ENCODE measurements at places on chromosomes 11 and 22.

- no peaks in the 10 kb centered on the region for H3K27me3 ChIP-seq
- DNase-seq = peak; percentile 51
- no peak overlapping the region for H3K4me3 ChIP-seq
- H3K27ac ChIP-seq = no peak overlapping the region
- no peaks in the 10 kb centered on the region for H3K4me1 ChIP-seq
These were observed 4.5 kb downstream of the GSTT2 start for GRCh38 chr22:23984430-23984829.

GRCh38 chr11:131957201-131957600, 586.8 kb downstream of the NTM start:
- no peaks in the 10 kb centered on the region for H3K27me3 ChIP-seq
- H3K36me3 ChIP-seq = no peaks in the 10 kb centered on the region
- no peaks in the 10 kb centered on the region for H3K4me1 ChIP-seq
- no peak overlapping the region for H3K4me3 ChIP-seq
- H3K27ac ChIP-seq = no peak overlapping the region

- no peaks in the 10 kb centered on the region for H3K27me3 ChIP-seq
- no peak overlapping the region for H3K27ac ChIP-seq
- no peak overlapping the region for H3K4me3 ChIP-seq
- no peak for DNase-seq
- peaks cover 10% of the 10 kb centered on the region for H3K4me1 ChIP-seq
These were observed 12.3 kb downstream of the TSKU start for GRCh38 chr11:76795290-76795935.

DNA sequence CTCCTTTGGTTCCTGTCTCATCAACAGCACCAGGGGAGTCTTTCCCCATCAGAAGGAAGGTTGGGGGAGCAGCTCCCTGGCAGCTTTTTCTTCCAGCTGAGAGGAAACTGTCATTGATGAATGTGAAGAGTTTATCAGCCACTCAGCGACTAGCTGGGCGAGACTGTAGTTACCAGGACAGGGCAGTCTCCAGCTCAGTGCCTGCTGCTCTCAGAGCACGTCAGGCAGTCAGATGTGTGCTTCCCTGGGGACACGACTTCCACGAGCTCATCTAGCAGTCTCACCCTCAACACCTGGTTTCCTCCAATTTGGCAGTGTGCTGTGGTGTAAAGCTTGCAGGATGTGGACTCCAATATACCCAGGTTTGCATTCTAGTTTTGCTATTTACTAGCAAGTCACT, 12.5 kb upstream of the C1QTNF4 start:
- H3K4me1 ChIP-seq = no peaks in the 10 kb centered on the region
- no peaks in the 10 kb centered on the region for H3K36me3 ChIP-seq

DNA sequence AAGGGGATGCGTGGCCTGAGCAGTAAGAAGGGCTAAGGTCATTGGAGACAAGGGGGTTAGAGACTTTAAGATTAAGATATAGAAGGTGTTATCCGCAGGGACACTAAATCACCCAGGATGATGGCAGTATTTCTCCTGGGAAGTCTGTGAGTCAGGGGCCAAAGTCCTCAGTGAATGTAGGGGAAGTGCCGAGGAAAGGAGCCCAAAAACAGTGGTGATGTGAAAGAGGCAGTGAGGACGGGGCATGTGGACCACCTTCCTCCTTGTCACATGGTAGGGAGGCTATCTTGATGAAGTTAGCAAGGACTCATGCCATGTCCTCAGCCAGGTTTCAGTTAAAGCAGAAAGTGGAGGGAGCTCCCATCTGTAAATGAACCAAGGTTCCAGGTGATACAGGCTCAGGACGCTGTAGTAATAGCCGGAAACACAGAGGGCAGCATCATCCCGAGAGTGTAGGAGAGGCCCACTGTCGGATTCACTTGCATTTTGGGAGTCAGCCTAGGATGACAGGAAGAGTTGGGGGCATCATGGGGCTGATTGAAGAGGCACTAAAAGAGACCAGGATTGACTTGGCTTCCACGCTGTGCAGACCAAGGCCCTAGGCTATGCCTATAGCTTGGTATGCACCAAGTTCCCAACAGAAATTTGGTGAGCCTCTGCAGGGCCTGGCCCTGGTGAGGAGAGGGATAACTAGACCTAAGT, 33.5 kb downstream of the WEE1 start:
- DNase-seq = no peak
- H3K4me3 ChIP-seq = no peak overlapping the region
- H3K27ac ChIP-seq = no peak overlapping the region
- no peaks in the 10 kb centered on the region for H3K27me3 ChIP-seq

GRCh38 chr22:40423882-40424640, 53.7 kb downstream of the SGSM3 start:
- H3K36me3 ChIP-seq = no peaks in the 10 kb centered on the region
- no peaks in the 10 kb centered on the region for H3K27me3 ChIP-seq
- no peak overlapping the region for H3K27ac ChIP-seq
- H3K4me3 ChIP-seq = no peak overlapping the region
- no peak for DNase-seq

GRCh38 chr11:118878163-118878563, 5.5 kb upstream of the CXCR5 start:
- no peaks in the 10 kb centered on the region for H3K36me3 ChIP-seq
- no peak overlapping the region for H3K4me3 ChIP-seq
- H3K27ac ChIP-seq = no peak overlapping the region
- DNase-seq = no peak
- H3K27me3 ChIP-seq = no peaks in the 10 kb centered on the region
- H3K4me1 ChIP-seq = no peaks in the 10 kb centered on the region

- peaks cover 4% of the 10 kb centered on the region for H3K4me1 ChIP-seq
- peak; percentile 70 for DNase-seq
- H3K27me3 ChIP-seq = no peaks in the 10 kb centered on the region
- no peaks in the 10 kb centered on the region for H3K36me3 ChIP-seq
- H3K4me3 ChIP-seq = no peak overlapping the region
These were observed 92.5 kb downstream of the CCDC83 start for GRCh38 chr11:85947431-85948272.

GRCh38 chr11:41459465-41460401, at the start of gene LRRC4C:
Gene LRRC4C, minus strand, starts transcription at chr11:41459652.
- no peaks in the 10 kb centered on the region for H3K27me3 ChIP-seq
- H3K4me1 ChIP-seq = no peaks in the 10 kb centered on the region
- peak; percentile 53 for DNase-seq

DNA sequence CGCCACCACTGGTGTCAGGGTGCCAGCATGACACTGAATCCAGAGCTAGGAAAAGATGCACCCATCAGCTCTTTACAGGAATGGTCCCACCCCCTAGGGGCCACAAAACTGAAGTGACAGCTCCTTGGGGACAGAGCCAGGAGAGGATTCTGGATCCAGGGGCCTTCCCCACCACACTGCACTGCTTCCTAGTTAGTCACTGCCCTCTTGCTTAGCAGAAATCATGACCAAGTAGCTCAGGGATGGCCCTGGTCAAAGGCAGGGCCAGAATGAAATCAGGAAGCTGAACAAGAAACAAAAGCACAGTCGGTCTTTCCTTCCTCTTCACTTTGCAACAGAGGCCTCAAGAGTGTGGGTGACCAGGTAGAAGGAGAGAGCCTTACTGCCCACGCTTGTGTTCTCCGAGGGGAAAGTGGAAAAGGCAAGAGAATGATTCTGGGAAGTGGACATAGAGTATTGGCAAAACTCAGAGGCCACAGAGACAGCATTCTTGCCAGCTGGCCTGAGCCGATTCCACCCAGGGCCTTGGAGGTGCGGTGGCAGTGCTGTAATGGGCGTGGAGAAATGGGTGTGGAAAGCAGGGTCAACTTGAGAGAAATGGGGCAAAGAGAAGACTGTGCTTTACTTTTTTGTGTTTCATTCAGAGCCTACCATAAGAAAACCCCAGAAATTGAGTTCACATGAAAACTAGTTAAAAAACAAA, 39.8 kb downstream of the KCNJ1 start:
- no peaks in the 10 kb centered on the region for H3K36me3 ChIP-seq
- H3K4me3 ChIP-seq = no peak overlapping the region
- DNase-seq = no peak
- no peak overlapping the region for H3K27ac ChIP-seq
- H3K27me3 ChIP-seq = no peaks in the 10 kb centered on the region
- peaks cover 7% of the 10 kb centered on the region for H3K4me1 ChIP-seq

- peaks cover 6% of the 10 kb centered on the region for H3K4me1 ChIP-seq
- no peak overlapping the region for H3K4me3 ChIP-seq
- no peaks in the 10 kb centered on the region for H3K27me3 ChIP-seq
- no peaks in the 10 kb centered on the region for H3K36me3 ChIP-seq
These were observed 22.9 kb downstream of the POLD3 start for GRCh38 chr11:74615311-74615710.

DNA sequence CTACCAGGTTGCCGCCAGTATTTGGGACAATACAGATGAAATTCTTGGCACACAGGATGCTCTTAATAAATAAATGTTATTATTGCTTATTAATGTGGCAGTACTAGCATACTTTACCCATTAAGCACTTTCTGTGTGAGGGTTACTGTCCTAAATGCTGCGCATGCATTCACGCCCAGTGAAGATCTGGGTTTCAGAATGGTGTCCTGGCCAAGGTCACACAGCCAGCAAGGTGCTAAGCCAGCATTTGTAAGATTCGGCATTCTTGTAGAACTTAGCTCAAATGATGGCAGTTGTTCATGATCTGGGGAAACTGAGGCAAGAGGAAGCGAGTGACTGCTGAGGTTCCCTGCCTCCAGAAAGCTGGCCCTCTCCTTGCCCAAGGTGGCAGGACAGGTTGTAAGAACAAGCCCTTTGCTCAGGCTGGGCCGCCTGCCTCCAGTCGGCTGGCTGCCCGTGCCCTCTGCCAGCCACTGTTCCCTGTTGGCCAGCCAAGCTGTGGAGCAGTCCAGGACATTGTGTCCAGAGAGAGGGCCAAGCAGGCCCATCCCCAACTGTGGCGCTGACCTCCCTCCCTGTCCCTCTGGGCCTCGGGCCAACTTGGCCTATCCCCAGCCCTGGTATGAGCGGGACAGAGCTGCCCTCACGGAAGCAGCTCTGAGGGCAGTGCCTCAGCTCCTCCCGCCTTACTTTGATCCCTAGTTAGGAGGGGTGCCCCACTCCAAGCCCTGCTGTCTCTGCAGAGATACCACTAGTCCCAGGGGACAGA, 28.8 kb downstream of the TOB2 start:
- peak overlapping the region; percentile 63 for H3K27ac ChIP-seq
- peak; percentile 97 for DNase-seq
- no peaks in the 10 kb centered on the region for H3K27me3 ChIP-seq
- no peak overlapping the region for H3K4me3 ChIP-seq
- H3K36me3 ChIP-seq = no peaks in the 10 kb centered on the region

- H3K27ac ChIP-seq = no peak overlapping the region
- DNase-seq = no peak
- no peaks in the 10 kb centered on the region for H3K36me3 ChIP-seq
- peaks cover 6% of the 10 kb centered on the region for H3K4me1 ChIP-seq
- H3K27me3 ChIP-seq = no peaks in the 10 kb centered on the region
- no peak overlapping the region for H3K4me3 ChIP-seq
These were observed 102.1 kb downstream of the FCHSD2 start for GRCh38 chr11:73040046-73040445.

DNA sequence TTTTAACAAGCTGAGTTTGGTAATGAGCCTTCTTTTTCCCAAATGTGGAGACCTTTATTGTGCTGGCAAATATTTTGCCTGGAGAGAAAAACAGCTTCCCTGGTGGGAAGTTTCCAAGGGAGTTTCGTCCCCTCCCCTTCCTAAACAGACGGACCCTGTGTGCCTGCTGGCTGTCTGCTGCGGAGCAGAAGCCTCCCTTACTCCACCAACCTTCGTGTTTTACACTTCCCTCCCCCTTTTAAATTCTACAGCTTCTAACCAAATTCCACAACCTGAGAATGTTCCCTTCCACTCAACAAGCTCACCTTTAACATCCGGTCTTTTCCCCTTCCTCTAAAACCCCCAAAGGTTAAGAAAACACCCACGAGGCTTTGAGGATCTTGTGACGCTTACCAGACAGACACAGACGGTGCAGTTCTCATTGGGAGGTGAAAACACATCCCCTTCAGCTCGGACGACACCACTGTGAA, 17.1 kb downstream of the VWCE start:
- H3K4me1 ChIP-seq = no peaks in the 10 kb centered on the region
- no peaks in the 10 kb centered on the region for H3K36me3 ChIP-seq
- H3K27me3 ChIP-seq = no peaks in the 10 kb centered on the region
- H3K4me3 ChIP-seq = no peak overlapping the region
- H3K27ac ChIP-seq = no peak overlapping the region
- DNase-seq = no peak

- peaks cover 58% of the 10 kb centered on the region for H3K36me3 ChIP-seq
- no peak for DNase-seq
- peak overlapping the region; percentile 85 for H3K27ac ChIP-seq
- no peaks in the 10 kb centered on the region for H3K27me3 ChIP-seq
These were observed 826 bp upstream of the EEF1G start for GRCh38 chr11:62574363-62575071.

DNA sequence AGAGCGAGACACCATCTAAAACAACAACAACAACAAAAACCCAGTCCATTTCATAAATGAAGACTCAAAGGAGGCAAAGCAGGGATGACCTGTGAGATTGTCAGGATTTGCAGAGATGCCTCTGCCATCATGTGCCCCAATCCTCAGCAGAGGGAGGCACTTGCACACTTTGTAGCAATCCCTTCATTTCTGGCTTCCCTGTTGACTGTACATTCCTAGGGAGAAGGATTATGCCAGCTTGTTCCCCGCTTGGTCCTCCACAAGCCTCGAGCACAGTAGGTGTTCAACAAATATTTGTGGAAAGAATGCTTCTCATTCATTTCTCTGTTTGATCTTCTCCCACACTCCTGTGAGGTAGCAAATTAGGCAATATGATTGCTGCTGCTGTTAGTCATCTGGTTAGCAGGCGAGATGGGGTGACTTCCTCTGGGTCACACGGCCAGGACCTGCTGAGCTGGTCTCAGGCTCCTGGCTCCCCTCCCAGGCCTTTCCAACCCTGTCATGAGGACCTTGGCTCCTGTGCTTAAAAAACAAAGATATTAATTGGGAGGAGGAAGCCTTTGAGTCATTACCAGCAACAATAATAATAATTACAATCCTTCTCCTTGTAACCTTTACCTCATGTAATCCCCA, 34.1 kb downstream of the LIF start:
- no peaks in the 10 kb centered on the region for H3K36me3 ChIP-seq
- H3K4me1 ChIP-seq = peaks cover 15% of the 10 kb centered on the region
- peak overlapping the region; percentile 30 for H3K27ac ChIP-seq
- no peak overlapping the region for H3K4me3 ChIP-seq

DNA sequence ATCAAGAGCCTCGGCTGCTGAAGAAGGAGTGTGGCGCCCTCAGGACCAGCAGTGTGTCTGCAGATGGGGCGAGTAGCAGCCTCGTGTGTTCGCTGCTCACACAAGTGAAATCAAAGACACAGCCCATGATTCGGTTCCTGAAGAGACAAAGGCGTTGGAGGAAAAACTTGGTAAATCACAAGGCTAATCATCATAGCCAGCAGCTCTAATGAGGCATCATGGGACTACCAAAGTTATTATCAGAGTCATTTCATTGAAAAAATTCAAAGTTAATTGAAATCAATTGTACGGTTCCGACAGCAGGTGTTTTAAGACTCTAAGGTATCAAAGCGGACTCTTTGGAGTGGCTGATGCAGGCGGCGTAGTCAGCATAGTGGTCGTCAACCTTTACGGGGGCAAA, 9.5 kb downstream of the PHF21B start:
- no peaks in the 10 kb centered on the region for H3K4me1 ChIP-seq
- no peak overlapping the region for H3K27ac ChIP-seq
- H3K27me3 ChIP-seq = no peaks in the 10 kb centered on the region
- DNase-seq = no peak
- H3K36me3 ChIP-seq = no peaks in the 10 kb centered on the region
